ENCODE measurements at places on chromosomes 5 and 9.

- no peak for DNase-seq
Observed at GRCh38 chr9:2709645-2710101, 7.6 kb upstream of the KCNV2 start.

GRCh38 chr5:138649775-138650174 is 74.6 kb upstream of the HSPA9 start:
- no peak for DNase-seq

GRCh38 chr9:79693750-79694149 is 122.0 kb downstream of the TLE4 start:
- DNase-seq = no peak

DNA sequence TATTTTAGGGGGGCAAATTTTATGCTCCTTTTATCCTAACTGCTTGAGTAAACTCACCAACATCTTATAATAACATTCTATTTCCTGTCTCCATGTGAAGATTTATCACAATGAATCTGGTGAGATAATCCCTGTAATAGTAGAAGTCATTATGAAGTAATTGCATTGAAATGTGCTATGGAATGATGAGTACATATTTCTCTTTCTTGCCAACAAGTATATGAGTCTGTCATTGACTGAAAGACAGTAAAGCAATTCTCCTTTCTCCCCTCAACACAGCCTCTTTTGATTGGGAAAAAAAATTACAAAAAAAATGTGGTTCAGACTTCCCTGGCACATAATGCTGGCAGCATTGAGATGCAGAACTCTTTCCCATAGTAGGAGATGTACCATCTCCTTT is 459.2 kb upstream of the RGMB start:
- DNase-seq = no peak

DNA sequence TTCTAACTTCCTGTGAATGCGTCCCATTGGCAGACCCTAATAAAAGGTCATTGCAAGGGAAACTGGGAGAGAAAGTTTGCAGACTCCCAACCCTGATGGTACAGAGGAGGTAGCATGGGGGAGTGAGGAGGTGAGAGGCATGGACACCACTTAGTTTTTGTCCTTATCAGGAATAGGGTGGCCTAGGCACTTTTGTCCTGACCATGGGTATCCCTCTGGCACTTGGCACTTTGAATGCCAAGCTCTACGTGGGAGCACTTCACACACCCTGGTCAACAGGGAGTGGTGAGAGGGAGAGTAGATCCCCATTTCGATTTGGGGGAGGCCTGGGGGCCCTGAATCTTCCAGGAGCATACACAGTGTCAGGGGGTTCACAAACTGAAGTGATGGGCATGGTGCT is 75.6 kb upstream of the SH3PXD2B start:
- DNase-seq = no peak

GRCh38 chr9:69746859-69747560 is 12.8 kb downstream of the PTAR1 start:
- no peak for DNase-seq

DNA sequence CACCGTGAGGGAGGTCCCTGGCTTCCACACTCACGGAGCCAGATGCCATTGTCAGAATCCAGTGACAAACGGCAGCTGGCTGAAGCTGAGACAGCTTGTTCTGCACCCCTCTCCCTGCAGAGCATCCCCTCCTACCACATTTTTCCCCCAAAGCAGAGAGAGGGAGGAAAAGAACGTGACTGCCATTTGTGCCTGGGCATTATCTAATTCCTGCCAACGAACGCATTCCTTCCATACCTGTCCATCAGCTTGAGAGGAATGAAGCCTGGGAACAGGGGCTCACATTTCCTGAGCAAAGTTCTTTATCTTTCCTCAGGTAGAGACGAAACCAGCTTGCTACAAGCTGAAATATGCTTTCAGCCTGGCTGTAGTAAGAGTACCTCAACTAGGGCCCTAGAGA is 175.4 kb downstream of the SLIT3 start:
- DNase-seq = no peak

- no peak for DNase-seq
Observed at GRCh38 chr5:138271281-138271680, 3.1 kb downstream of the GFRA3 start.

All from activated T-cell treated with anti-CD3 and anti-CD28 coated beads for 1 hour (primary cell).